ENCODE measurements at places on chromosomes 7 and 10. TPM values are rescaled to one million over a fixed set of nuclear protein-coding genes. Genes with fewer than 3 reads are reported as not detected.

MACC1 gene
- 21.2 TPM for polyA plus RNA-seq

TMEM236 gene
- polyA plus RNA-seq, result 0.20 TPM

ABCF2 gene
- 30.9 TPM for polyA plus RNA-seq

ANKRD7 gene
- polyA plus RNA-seq, result 3.7 TPM

LRRC4 gene
- polyA plus RNA-seq, result 7.7 TPM

RNF32 gene
- 3.7 TPM for polyA plus RNA-seq

AMZ1 gene
- 0.19 TPM for polyA plus RNA-seq

WASHC2C gene
- polyA plus RNA-seq, result 65.7 TPM

FZD8 gene
- 16.9 TPM for polyA plus RNA-seq

Measured in renal cortex interstitium (tissue), 15 donors.